H9 (cell line): ENCODE measurements at places on chromosomes 12 and 14.
A peak's percentile ranks its signal among the peaks of the same experiment; 100 is the strongest.

- DNase-seq: no peak
Observed at GRCh38 chr12:41881891-41882805, 262.5 kb downstream of the GXYLT1 start.

- DNase-seq: no peak
Observed at GRCh38 chr12:2834581-2835491, at the start of gene NRIP2. NRIP2 (minus strand) TSS chr12:2835035; CDS start chr12:2834983, 52 bp downstream.

DNA sequence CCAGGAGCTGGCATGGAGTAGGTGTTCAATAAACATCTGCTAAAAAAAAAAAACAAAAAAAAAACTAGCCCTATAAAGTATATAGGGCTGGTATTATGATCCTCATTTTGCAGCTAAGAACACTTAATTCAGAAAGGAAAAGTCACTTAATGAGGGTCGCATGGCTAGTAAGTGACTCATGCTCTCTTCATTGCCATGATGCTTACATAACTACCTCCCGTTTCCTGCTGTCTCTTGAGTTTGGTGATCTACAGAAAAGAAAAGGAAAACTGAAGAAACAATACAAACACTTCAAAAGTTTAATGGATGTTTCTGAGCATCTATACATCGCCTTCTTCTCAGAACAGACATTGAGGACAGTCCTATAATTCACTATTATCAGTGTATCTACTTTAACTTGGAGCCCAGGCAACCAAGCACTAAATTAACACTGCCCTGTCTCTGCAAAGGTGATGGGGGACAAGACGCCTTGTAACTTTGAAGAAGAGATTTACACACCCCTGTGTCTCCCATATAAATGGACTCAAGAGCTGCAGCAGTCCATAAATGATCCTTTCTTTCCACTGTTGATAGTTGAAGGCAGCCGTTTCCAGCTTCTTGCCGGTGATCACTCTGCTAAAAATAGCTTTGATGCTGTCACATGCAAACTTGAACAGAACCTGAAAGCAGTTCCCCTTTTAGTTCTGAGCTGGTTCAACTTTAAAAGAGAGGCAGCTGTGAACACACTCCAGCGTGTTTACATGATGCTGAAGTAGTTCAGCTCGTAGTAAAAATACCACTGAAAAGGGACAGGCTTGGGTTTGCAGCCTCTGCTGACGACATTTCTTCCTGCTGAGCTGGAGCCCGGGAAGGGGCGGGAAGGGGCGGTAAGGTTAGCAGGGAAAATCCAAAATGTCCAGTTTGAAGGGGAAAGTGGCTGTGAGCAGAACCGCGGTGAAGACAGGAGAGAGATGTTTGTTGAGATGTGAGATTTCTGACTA lies 113.3 kb downstream of the FOXN3 start:
- DNase-seq: no peak

GRCh38 chr12:318759-319515 lies 56.3 kb upstream of the SLC6A13 start:
- no peak for DNase-seq

GRCh38 chr12:8466241-8466640 lies 10.5 kb downstream of the CLEC6A start:
- no peak for DNase-seq

DNA sequence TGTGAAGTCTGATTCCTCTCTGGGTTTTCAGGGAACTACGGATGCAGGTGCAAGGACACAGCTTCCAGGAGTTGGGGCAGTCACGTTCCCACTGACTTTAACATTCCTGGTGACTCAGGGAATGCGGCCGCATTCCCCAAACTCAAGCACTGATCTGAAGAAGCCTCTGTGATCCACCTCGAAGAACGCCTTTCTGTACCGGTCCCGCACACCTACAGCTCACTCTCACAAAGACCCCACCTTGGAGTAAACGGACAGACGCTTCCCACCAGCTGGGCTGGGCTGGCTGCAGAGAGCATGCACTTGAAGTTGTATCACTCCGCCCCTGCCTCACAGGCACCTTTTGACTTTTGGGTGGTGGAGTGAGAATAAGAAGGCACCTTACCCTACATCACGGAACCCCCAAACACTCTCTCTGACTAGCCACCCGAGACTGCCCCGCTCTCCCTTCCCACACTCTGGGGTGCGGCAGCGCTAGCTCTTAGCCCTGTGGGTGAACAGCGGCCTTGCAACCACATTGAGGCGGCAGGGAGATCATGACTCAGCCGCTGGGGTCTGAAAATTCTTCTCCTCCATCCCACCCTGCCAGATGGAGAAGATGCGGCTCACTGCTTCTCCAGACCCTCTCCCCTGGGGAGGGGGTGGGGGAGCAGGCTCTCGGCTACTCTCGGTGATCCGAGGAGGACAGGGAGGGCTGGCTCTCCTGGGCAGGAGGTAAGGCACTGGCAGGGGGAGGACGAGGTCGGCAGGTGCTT lies 23.7 kb upstream of the HDAC7 start:
- peak; percentile 77 for DNase-seq

DNA sequence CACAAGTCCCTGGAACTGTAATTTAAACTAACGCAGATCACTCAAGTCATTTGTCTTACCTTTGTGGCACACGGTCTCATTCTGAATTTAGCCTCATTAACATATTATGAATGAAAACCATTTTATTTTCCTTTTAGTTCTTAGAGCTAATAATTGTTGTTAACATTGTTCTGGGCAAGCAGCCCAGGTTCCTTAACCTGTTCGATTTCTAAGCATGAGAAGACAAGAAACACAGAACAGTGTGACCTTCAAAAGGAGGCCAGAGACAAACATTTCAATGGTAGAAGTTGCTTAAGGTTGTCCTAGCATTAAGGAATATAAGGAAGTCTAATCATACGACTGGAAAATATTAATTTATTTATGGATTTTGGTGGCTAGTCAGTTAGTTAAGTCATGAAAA lies 35.2 kb downstream of the PIWIL1 start:
- DNase-seq: no peak

GRCh38 chr12:50188241-50188781 lies 21.1 kb upstream of the CERS5 start:
- DNase-seq: no peak

GRCh38 chr12:58105225-58106119 lies 164.1 kb downstream of the ATP23 start:
- DNase-seq: no peak

GRCh38 chr12:123991372-123991951 lies 18.4 kb downstream of the ZNF664 start:
- DNase-seq: no peak

DNA sequence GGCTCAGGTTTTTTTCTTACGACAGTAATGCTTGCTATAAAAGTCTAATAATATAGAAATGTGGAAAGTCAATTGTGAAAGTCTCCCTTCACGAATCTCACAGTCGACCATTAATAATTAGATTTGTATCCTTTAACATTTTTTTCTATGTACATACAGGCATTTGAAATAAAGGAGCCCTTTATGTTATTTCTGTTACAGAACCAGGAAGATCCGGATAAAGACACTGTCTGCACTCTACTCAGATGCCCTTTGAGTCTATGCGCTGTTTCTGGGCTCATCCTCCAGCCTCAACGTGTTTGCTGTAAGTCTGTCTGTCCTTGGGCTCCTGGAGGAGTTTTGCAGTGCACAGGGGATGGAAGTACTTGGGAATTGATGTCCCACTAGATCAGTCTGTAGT lies 212.2 kb upstream of the ATP2B1 start:
- no peak for DNase-seq

DNA sequence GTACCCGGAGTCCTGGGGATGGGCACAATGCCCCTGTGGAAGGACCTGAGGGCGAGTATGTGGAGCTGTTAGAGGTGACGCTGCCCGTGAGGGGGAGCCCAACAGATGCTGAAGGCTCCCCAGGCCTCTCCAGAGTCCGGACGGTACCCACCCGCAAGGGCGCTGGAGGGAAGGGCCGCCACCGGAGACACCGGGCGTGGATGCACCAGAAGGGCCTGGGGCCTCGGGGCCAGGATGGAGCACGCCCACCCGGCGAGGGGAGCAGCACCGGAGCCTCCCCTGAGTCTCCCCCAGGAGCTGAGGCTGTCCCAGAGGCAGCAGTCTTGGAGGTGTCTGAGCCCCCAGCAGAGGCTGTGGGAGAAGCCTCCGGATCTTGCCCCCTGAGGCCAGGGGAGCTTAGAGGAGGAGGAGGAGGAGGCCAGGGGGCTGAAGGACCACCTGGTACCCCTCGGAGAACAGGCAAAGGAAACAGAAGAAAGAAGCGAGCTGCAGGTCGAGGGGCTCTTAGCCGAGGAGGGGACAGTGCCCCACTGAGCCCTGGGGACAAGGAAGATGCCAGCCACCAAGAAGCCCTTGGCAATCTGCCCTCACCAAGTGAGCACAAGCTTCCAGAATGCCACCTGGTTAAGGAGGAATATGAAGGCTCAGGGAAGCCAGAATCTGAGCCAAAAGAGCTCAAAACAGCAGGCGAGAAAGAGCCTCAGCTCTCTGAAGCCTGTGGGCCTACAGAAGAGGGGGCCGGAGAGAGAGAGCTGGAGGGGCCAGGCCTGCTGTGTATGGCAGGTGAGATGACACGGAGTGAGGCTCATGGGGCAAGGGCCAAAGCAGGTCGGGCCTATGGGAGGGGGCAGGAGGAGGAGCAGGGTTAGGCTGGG lies 4.5 kb downstream of the ARHGEF40 start:
- DNase-seq: no peak

GRCh38 chr14:24659916-24660570 lies 26.1 kb upstream of the GZMB start:
- DNase-seq: no peak

- no peak for DNase-seq
Observed at GRCh38 chr12:67456431-67456901, 187.3 kb downstream of the CAND1 start.

DNA sequence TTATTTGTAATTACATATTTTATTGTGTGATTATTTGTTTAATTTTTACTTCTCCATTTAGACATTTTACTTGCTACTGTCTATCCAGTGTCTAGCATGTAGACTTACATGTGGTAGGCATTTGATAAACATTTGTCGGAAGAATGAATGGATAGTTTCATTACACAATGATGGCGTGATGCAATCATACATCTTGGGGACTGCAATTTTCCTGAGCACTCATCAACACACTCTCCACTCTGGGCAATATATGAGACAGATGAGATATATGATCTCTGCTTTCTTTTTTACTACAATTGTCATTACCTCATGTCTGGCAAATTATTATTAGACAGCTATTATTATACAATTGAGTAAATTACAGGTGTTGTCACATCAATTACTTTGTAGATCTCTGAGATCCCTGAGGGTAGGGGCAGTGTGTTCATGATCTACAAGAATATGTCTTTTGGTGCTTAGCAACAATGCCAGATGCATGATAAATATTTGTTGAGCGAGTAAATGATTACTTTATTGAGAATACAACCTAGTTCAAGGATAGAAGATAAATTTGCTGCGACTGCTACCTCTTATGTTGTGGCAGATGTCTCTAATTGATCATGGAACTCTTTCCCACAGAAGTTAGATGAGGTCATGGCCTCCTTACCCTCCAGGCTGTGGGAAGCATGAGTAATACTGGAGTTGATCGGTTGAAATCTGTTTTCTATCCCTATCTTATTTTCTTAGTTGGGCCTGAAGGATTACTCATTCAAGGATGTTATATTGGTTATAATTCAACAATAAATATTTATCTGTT lies 416.0 kb downstream of the LRIG3 start:
- no peak for DNase-seq

- no peak for DNase-seq
Observed at GRCh38 chr14:24389226-24389848, 9.5 kb upstream of the NYNRIN start.

DNA sequence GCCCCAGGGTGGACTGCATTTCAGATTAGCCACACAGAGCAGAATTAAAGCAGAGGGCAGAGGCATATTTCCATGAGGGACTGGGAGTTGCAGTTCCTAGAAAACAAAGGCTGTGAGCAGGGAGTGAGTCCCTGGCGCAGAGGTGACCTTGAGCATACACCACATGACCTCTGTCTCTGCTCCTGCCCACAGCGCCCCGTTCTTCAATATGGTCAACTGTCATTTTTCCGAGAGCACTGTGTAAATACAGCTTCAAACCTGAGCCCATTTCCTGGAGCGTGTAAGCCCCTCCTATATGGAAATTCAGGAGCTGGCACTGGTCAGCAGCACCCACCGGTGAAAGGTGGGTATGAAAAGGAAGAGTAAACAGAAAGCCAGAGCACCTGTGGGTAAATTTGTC lies 192.2 kb upstream of the PELI2 start:
- no peak for DNase-seq

DNA sequence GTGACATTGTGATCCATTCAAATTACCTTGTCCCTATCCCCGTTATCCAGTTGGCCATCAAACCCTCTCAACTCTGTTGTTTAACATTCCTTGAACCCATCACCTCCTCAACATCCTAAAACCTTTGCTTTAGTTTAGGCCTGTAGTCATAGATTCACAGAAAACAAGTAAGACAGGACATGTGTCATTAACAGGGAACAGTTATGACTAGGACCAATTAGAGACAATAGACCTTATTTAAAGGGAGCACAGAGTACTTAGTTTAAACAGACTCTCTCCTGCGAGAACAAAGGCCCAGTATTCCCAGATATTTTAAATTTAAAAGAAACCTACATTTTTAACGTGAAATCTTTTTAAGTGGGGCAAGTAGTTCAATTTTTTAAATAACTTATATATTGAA lies 20.0 kb upstream of the HELB start:
- DNase-seq: no peak

- DNase-seq: no peak
Observed at GRCh38 chr12:26278266-26278665, 82.9 kb downstream of the SSPN start.

- DNase-seq: no peak
Observed at GRCh38 chr12:76532520-76532919, 27.1 kb downstream of the OSBPL8 start.

DNA sequence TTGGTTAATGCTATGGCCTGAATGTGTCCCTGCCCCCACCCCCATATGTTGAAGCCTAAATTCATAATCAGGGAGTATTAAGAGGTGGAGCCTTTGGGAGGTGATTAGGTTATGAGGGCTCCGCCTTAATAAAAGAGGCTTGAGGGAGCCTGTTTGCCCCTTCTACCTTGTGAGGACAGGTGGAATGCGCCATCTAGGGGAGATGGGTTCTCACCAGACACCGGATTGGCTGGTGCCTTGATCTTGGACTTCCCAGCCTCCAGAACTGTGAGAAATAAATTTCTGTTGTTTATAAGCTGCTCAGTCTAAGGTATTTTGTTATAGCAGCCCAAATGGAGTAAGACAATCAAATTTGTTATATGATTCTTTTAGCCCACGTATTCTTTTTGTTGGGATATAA lies 148.3 kb downstream of the PTCSC3 start:
- DNase-seq: no peak

GRCh38 chr14:72024504-72024903 lies 92.3 kb downstream of the RGS6 start:
- no peak for DNase-seq

- no peak for DNase-seq
Observed at GRCh38 chr14:79986251-79986650, 225.1 kb downstream of the DIO2 start.

DNA sequence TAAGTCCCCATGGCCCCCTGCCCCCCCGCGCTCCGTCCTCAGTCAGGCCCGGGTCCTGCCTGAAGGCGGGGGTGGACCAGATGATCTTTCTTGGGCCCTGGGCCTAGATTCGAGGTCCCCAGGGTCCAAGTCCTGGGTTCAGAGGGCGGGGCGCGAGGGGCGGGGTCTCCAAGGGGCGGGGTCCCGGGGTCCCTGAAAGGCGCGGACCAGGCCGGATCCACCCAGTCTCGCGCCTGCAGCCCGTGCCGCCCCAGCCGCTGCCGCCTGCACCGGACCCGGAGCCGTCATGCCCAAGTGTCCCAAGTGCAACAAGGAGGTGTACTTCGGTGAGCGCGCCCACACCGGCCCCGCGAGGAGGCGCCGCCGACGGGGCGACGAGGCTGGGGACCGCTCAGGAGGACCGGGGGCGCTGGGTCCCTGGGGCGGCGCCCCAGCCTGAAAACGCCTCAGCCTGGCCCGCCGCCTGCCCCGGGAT lies 325 bp downstream of the CRIP1 start:
- no peak for DNase-seq

GRCh38 chr12:11561411-11561810 lies 88.1 kb upstream of the ETV6 start:
- DNase-seq: no peak
